Stimulated activated CD8-positive, alpha-beta memory T cell treated with anti-CD3 and anti-CD28 coated beads, Interleukin-7, amount 100 ng/mL, for 1 hour (primary cell): ENCODE measurements at places on chromosomes 7 and 10.

GRCh38 chr10:1114315-1114714, 58.1 kb downstream of the WDR37 start:
- DNase-seq: no peak

- no peak for DNase-seq
These were observed 829.0 kb downstream of the TNS3 start for GRCh38 chr7:46752881-46753366.

DNA sequence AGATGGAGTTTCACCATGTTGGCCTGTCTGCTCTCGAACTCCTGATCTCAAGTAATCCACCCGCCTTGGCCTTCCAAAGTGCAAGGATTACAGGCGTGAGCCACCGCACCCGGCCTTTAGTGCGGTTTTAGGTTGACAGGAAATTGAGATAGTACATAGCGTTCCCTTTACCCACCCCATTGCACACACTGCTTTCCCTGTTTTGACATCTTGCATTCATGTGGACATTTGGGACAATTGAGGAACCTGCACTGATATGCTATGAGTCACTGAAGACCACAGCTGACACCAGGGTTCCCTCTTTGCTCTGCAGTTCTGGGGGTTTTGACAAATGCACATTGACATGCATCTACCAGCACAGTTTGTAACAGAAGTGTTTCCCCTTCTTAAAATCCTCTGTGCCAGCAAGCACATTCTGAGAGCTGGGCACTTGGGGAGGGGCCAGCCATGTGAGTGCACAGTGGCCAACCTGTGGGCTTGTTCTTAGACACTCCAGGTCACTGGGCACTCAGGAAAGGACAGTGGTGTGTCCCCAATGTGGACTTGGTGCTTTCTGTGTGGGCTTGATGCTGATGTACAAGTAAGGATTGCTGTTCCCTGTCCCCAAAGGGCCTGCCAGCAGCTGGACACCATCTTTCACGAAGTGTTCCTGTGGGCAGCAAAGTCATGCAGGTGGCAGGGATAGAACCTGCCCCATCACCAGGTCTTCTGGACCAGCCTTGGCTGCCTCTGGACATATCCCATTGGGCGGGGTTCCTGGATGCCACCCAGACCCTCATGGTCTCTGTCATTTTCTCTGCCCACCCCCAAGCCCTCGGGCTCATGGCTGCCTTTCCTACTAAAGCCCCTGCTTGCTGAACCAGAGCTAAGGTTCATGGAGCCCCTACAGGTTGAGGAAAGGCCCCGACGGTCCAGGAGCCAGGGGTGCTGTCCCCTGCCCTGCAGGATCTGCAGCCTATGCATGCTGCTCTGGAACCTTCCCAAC, 579.8 kb downstream of the GLRX3 start:
- no peak for DNase-seq

GRCh38 chr10:88259381-88259780, 323.7 kb downstream of the RNLS start:
- no peak for DNase-seq

DNA sequence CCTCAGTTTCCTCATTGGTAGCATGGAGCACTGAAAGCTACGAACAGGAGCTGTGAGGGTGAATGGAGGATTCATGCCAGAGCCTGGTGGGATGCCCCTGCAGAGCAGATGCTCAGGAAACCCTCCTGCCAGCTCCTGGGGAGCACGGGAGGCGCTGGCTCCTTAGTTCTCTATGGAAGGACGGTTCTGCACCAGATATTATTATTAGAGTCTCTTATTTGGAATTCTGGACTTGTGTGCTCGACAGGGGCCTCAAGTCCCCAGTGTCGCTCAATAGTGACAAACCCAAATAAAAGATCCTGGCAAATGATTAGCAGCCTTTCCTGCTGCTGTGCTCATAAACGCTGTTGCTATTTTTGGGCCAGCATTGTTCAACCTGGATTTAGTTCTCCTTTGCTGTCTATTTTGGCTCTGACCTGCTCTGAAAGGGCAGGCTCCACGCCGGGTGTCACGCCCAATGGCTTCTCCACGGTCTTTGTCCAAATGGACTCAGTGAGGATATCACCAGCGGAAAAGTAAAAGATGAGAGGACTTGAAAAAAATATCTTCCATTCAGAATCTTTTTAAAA, 23.0 kb upstream of the KLF6 start:
- no peak for DNase-seq

- DNase-seq: no peak
These were observed 20.5 kb upstream of the AOC1 start for GRCh38 chr7:150831851-150832250.

GRCh38 chr10:103736763-103737162, 118.6 kb downstream of the SH3PXD2A start:
- DNase-seq: no peak

DNA sequence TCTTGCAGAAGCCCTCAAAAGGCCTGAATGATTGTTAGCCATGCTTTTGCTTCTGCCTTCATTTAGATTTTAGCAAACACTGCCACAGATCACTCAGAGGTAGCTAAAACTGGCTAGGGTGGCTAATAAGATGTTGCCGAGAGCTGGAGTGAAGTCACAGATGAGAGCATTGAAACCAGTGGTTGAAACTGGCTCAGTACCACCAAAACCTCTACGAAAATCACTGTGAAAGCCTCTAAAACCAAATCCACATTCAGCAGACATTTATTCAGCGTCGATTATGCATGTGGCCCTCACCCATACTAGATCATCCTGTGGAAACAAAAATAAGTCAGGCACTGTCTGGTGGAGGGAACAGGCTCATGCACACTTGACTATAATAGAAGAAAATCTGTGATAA, 50.8 kb downstream of the PIK3CG start:
- no peak for DNase-seq

DNA sequence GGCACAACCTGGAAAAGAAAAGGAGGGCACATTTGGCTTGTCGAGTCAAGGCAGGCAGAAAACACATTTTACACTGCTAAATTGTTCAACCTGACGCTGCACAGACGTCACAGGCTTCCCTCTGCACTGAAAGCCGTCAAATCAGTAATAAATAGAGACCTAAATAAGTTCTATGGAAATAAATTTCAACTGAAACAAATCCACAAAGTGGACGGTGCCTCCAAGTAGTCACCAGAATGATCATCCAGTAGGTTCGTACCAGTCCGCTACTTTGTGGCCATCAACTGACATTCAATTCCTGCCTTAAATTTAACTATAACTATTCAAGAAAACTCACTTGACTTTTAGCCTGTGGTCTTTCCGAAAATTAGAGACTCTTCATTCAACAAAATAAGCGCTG, 49.0 kb downstream of the NPVF start:
- DNase-seq: no peak

DNA sequence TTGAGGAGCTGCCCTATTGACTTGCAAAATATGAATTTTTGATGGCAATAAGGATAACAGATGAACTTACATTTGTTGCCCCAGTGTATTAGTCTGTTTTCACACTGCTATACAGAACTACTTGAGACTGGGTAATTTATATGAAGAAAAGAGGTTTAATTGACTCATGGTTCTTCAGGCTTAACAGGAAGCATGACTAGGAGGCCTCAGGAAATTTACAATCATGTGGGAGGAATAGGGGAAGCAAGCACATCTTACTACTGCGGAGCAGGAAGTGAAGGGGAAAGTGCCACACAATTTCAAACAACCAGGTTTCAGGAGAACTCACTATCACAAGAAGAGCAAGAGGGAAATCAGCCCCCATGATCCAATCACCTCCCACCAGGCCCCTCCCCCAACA, 57.9 kb downstream of the ZNF22 start:
- no peak for DNase-seq

- DNase-seq: peak; percentile 42
These were observed 116.8 kb downstream of the ABLIM1 start for GRCh38 chr10:114541081-114541796.

GRCh38 chr10:17213646-17214349, 12.3 kb upstream of the TRDMT1 start:
- no peak for DNase-seq

DNA sequence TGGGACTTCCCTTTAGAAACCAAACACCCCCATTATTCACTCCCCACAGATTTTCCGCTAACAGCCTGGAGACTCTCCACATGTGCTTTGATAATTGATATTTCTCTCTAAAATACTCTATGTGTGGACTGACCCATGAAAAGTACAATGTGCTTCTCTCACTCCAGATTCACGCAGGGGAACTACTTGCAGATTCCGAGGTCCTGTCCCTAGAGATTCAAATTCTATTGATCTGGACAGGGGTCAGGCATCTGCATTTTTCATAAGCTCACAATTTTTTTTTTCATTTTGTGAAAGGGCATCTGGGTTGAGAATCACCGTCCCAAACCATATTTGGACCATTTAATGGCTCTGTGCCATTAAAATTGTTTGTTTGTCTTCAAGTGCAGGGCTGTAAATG, 98.7 kb downstream of the CALCR start:
- no peak for DNase-seq

DNA sequence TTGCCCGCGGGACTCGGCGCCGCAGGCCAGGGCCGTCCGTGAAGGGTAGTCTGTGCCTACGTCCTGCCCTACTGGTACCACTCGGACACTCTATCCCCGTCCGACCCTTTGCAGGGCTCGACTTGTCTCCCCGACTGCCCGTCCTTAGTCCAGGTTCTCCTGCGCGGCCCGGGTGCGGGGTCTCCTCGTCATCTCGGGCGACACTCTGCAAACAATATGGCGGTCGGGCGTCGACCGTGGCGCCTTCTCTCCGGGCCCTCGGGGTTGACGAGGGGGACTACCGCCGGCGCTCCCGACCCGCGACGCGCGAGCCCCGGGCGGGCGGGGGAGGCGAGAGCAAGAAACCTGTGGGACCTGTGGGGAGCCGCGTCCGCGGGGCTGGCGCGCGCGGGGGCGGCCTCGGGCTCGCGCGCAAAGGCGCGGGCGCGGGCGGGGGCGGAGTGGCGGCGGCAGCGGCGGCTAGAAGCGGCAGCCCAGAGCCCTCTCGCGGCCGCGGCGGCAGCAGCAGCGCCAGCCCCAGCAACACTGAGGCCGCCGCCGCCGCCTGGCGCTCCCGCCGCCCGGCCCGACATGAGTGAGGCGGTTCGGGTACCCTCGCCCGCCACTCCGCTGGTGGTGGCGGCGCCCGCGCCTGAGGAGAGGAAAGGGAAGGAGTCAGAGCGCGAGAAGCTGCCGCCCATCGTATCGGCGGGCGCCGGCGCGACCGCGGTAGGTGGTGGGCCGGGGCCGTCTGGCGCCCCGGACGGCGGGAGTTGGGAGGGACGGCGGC, at the start of gene HECTD2:
Gene HECTD2 (plus strand): TSS at position 476 of the 769 bp plus-strand sequence. CDS start 95 bp downstream, at position 571.
- peak; percentile 55 for DNase-seq

- no peak for DNase-seq
These were observed 645 bp downstream of the SLC26A4 start for GRCh38 chr7:107661081-107661864.

DNA sequence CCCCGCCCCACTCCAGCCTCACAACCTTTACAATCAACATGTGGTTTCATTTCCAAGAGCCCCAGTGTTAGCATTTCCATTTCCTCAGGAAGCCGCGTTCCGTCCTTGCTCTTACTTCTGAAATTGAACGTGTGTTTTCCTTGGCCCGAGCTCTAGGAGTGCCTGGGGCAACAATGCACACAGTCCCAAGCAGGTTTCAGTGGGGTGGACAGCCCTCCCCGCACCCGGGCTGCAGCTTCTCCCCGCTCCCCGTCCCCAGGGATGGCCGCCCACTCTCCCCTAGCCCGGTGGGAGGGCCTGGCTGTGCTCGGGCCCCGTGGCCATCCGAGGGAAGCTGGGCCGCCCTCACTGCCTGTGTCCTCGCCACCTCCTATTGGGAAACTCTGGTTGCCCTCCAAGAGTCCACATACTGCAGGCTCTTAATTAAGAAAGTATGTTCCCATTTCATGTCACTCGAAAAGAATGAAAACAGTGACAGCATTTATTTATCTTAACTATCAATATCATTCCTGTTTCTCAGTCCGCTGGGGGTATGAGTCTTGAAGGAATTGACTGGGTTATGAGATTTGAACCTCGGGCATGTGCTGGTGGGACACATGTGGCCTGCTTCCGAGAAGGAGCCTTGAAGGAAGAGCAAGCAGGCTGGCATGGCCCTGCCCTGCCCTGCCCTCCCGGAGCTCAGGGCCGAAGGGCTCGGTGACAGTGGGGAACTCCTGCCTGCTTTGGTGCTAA, 163.8 kb downstream of the GRK5 start:
- no peak for DNase-seq

DNA sequence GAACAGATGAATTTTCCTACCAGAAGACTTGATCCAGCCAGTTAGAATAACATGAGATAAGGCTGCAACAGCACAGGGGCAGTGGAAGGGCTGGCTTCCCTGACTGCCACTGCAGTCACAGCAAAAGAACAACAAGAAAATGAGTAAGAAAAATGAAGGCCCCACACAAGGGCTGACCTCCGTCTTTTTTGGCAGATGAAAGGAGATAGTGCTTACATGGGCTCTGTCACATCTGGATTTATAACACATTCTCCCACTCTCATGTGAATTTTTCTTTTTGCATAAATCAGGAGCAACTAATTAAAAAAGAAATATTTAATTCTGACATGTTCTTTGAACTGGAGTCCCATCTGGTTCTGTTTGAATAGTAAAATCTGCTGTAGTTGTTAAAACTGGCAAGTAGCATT, 99.6 kb downstream of the NRP1 start:
- no peak for DNase-seq

DNA sequence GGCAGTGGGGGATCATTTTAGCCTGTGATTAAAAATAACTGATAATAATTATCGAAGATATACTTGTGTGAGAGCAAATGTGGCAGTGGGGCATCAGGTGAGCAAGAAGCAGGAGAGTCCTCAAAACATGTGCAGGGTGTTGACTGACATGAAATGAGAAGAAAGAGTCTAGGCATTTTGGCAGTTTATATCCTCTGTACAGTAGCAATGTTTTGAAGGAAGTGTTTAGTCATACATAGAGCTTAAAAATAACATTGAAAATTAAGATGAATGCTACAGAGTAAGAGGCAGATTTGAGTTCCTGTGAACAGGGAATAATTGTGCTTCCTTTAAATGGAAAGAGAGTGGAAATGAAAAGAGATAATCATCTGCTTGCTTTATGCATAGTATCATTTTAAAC, 47.4 kb downstream of the VPS50 start:
- no peak for DNase-seq

- no peak for DNase-seq
These were observed 865 bp downstream of the ZNF438 start for GRCh38 chr10:31030800-31031199.

DNA sequence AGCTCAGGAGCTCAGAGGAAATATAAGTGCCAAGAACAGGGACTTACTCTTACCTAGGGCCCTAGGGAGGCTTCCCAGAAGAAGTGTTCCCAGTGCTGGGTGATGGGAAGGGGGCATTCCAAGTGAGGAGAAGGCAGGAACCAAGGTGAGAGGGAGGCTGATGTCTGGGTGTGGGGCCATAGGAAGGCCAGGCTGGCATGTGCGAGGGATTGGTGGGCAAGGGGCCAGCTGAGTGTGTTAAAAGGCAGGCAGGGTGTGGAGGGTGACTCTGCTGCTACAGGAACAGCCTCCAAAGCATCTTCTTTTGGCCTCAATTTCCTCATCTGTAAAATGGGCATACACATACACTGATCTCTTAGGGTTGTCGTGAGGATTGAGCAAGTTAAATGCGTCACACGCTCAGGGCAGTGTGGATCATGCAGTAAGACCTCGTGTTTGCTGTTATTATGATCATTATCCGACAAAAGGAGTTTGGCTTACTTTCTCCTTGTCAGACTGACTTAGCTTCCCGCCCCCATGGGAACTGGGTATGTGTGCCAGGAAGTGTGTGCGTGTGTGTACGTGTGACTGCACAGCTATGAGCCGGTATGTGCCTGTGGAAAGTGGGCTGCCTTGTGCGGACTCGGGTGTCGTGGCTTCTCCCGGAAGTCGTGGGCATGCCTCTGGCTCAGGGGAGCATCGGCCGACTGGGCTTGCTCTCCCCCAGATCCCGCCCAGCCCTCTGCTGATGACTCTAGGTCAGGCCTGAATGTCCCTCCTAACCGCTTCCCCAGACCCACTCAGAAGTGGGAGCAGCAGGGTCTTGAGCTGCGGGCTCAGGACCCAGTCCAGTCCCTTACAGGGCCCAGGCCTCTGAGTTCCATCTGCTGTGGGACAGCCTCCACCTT, 59.6 kb downstream of the NEURL1 start:
- no peak for DNase-seq
